Occipital lobe (tissue), 3 donors: ENCODE measurements at places on chromosomes 2 and 18. TPM values are rescaled to one million over a fixed set of nuclear protein-coding genes. Genes with fewer than 3 reads are reported as not detected.

POTEC gene
- total RNA-seq = not detected

INO80D gene
- 25.4 TPM for total RNA-seq

OBSL1 gene
- total RNA-seq = 39.9 TPM

AGXT gene
- total RNA-seq = not detected

DES gene
- 2.3 TPM for total RNA-seq

UGT1A8 gene
- not detected for total RNA-seq

CHRNG gene
- total RNA-seq = 0.16 TPM

UGT1A4 gene
- total RNA-seq = not detected

SERPINB3 gene
- not detected for total RNA-seq

GRP gene
- total RNA-seq = 9.4 TPM

CBLN2 gene
- total RNA-seq = 39.3 TPM

CAD gene
- total RNA-seq = 16.2 TPM

CKAP2L gene
- 2.2 TPM for total RNA-seq

GBX2 gene
- not detected for total RNA-seq

PTRHD1 gene
- 31.5 TPM for total RNA-seq

NEB gene
- total RNA-seq = 3.0 TPM

CFAP65 gene
- 0.16 TPM for total RNA-seq

LIMS3 gene
- 2.3 TPM for total RNA-seq

TTL gene
- 89.4 TPM for total RNA-seq

ALPP gene
- total RNA-seq = not detected

RNF152 gene
- 97.9 TPM for total RNA-seq

GLI2 gene
- 2.8 TPM for total RNA-seq

EPG5 gene
- total RNA-seq = 35.2 TPM

LYPD6B gene
- total RNA-seq = 12.5 TPM

GREB1 gene
- total RNA-seq = 1.4 TPM

SAG gene
- total RNA-seq = not detected

CCDC148 gene
- 25.7 TPM for total RNA-seq

GNAL gene
- total RNA-seq = 49.8 TPM

PAX3 gene
- 0.31 TPM for total RNA-seq

SH2D6 gene
- 0.47 TPM for total RNA-seq

IL36G gene
- not detected for total RNA-seq

TLX2 gene
- not detected for total RNA-seq

CABLES1 gene
- 6.7 TPM for total RNA-seq

ENOSF1 gene
- total RNA-seq = 2.7 TPM

RBKS gene
- 1.2 TPM for total RNA-seq

ZC3H8 gene
- total RNA-seq = 26.0 TPM

MYCN gene
- total RNA-seq = 75.5 TPM

CDK15 gene
- not detected for total RNA-seq

OR6B2 gene
- total RNA-seq = not detected
